Large intestine (tissue), 12 donors: ENCODE measurements at places on chromosomes 3 and 15.

DNA sequence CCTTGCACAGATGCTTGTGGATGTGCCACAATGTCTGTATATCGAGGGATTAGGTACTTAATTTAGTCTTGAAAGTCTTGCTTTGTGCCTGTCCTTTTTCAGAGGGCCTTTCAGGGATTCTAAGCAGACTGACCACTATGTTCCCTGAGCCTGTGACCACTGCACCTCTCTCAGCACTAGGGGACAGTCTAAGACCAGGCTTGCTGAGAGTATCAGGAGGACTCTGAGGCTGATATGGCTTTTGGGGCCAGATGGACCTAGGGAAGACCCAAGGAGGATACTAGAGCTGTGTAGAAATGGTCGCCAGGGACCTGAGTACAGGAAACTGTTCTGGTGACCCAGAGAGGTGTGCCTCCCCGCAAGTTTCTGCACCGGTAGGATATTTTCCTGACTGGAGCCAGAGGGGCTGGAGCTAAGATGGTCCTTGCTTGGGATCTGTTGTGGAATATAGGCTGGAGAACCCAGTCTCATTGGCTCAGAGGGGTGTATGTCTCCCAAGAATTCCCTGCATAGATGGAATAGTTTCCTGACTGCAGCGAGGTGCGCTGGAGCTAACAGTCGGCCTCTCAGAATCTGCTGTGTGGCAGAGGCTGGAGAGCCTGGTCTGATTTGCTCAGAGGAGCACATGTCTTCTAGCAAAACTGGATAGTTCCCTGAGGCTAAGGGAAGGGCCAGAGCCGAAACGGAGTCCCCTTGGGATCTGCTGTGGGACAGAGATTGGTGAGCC, 213.2 kb upstream of the DCBLD2 start:
- no peak for DNase-seq

GRCh38 chr3:39211332-39212130, 19.1 kb upstream of the XIRP1 start:
- DNase-seq: no peak

GRCh38 chr3:150014782-150015181, 44.1 kb upstream of the PFN2 start:
- DNase-seq: no peak

- no peak for DNase-seq
Observed at GRCh38 chr15:70491201-70491621, 272.1 kb downstream of the UACA start.
